Right ventricle myocardium superior (tissue), 1 donor: ENCODE measurements at places on chromosomes 3 and 15.

- DNase-seq = no peak
Observed at GRCh38 chr15:85782064-85782463, 12.7 kb downstream of the KLHL25 start.

DNA sequence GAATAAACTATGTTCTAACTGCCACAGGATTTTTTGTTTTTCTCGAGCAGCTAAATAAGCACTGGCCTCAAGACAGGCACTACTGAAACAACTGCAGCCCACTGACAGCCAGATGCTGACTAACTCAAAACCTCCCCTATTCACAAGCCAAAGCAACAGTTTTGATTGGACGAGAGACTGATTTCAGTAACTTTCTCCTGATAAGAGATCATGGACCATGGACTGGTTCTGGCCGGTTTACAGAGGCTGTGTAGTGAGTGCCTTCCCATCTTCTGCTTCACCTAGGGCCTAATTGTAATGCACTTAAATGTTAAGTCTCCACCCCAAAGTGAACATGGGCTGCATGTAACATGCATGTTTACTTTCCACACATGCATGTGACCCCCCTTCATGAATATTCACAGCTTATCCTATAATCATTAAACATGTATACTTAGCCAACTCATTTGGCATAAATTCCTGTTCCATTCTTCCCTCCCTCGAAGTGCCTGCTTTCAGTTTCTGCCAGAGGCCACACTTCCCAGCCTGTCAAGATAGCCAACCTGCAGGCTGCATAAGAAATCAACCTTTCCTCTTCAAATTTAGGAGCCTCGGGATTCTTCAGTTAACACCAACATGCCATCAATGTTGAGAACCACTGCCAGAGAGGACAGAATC, 108.2 kb downstream of the ULK4 start:
- DNase-seq = no peak

GRCh38 chr3:138023754-138024153, 13.8 kb downstream of the CLDN18 start:
- no peak for DNase-seq

- DNase-seq = no peak
Observed at GRCh38 chr15:51496246-51496645, 126.3 kb downstream of the DMXL2 start.

DNA sequence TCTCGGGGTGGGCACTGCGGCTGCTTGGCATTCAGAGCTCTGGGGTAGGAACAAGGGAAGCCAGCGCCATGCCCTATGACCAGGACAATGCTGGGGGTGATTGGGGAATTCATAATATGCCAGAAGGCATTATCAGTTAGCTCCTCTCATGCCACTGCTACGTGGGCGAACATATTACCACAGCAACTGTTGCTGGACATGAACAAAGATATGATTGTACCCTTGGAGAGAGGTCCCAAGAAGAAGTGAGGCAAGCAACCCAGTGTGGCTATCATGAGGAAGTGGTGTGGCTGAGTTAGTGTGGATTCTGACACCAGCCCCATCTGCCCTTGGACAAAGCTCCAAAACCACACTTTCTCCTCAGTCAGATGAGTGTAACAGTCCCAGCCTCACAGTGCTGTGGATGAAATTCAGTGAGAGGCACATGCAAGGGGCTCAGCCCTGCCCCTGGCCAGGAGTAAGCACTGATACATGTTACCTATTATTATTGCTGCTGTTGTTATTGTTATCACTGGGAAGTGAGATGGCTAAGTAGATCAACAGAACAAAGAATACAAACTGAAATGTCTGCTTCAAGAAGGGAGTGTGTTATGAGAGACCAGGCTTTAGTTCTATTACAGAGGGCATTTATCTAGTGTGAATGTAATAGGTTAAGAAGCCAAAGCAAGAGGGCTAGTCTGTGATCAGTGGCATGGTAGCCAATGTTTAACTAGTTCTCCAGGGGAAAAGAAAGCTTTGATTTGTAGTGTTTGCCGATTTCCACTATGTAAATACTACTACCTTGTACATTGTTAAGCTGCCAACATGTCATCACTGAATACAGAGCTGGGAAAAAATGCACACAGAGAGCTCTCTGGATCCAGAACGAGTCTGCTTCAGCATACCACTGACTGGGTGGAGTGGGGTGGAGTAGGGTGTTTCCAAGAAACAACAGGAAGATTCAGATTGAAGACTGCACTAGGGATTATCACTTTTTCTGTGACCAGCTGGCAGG, 222.3 kb upstream of the EIF1B start:
- DNase-seq = no peak

GRCh38 chr15:85834651-85835050, 39.9 kb upstream of the KLHL25 start:
- no peak for DNase-seq

DNA sequence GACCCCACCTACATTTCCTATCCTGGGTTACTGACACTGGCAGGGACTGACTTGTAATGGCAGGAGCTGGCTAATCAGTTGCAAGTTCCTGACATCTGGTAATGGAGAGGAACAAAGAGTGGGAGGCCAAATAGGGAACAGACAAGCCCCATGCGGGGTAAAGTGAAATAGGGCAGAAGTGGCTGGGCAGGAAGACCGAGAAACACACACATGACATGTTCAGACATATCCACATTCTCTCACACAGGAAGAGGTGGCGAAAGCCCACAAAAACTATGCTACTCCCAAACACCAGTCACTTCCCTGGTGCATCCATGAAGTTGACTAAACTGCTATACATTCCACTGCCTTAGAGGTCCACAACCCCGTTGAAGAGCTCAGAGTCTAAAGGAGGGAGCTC, 394.1 kb upstream of the TBL1XR1 start:
- DNase-seq = no peak

DNA sequence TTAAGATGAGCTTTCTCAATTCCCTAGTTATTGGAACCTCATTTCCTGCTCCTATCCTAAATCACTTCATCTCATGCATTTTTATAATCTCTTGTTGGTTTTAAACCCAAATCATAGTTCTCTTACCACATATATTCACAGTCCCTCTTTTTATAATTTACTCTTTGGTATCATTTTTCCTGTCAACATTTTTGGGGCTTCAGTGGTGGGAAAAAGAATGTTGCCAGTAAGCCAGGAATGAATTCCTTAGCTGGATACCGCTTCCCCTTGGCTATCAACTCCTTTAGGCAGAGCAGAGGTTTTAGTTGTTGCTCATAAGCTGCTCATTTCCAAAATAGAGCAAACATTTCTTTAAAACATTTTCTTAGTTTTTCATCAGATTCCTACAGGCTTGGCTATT, 112.3 kb downstream of the GALK2 start:
- DNase-seq = no peak
